ENCODE measurements at places on chromosomes 4 and X. TPM values are rescaled to one million over a fixed set of nuclear protein-coding genes. Genes with fewer than 3 reads are reported as not detected.
A peak's percentile ranks its signal among the peaks of the same experiment; 100 is the strongest.

DNA sequence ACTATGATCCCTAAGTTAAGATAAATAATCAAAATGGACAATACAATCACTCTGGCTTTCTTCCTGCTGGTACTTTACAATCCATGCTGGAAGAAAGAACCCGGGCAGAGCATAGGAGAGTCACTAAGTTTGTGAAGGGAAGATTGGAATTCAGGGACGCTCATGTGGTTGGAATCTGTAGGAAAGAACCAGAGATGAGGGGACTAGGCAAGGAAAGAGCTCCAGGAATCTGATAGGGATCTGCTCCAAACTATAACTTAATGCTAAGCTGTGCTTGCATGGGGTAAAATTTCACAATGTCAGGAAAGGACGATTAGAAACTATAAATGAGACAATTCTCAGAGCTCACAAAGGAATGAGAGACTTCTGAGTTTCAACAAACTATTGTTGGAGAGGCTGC lies 167.5 kb downstream of the ADGRA3 start:
- no peak for DNase-seq

DNA sequence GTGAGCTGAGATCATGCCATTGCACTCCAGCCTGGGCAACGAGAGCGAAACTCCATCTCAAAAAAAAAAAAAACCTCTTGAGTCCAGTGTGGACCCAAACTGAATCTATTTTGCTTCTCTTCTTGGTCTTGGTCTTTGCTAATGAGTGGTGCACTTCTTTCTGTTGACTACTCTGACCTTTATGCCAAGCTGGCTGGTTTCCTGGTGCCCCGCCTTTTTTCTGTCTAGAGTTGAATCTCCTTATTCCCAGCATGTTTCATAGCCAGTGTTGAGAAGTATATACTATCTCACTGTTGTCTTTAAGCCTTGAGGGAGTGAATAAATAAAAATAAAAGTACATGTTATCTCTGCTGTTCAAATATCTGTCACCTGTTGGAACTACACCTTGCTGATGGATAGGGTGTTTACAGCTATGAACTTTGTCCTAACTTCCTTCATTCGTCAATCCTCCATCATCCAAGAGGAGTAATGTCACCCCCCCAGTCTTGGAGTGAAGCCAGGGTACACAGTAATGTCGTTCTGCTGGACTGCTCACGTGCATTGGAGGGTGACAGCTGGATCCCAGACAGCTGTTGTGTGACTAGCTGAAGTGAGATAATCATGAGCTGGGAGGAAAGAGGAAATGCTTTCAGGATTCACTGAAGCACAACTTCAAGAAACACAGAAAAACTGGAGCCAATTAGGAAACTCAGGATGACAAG lies 99.3 kb upstream of the PRKG2 start:
- DNase-seq: no peak

DNA sequence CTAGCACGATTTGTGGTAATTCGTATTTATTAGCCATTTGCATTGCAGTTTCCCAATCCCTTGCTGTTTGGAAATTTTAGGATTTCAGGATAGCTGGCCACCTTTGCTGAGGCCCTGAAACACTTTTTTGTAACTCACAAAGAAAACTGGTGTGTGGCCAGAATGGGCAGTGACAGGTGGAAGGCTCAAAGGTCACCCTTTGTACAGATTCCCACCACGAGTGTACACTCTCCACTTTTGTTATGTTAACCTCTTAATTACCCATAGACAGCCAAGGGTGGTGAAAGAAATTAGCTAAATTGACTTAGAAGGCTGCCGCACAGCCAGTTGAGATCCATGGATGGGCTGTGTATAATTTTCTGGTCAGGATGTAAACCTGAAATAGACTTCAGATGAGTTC lies 109.7 kb upstream of the ARX start:
- no peak for DNase-seq

DNA sequence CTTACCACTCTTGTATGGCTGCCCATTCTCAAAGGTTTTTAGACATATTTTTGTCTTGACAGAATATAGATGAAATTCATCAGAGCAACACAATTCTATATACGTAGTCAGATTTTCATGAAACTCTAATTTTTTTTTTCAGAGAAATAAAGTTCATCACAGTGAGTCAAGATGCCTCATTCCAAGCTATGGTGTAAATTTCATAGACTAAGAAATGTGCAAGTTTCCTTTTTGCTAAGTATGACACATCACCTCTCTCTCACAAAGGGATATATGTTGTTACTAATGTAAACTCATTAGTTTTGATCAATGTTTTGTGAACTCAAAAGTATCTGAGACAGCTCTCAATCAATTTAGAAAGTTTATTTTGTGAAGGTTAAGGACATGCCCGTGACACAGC lies 60.4 kb upstream of the ATXN3L start:
- DNase-seq: no peak

DNA sequence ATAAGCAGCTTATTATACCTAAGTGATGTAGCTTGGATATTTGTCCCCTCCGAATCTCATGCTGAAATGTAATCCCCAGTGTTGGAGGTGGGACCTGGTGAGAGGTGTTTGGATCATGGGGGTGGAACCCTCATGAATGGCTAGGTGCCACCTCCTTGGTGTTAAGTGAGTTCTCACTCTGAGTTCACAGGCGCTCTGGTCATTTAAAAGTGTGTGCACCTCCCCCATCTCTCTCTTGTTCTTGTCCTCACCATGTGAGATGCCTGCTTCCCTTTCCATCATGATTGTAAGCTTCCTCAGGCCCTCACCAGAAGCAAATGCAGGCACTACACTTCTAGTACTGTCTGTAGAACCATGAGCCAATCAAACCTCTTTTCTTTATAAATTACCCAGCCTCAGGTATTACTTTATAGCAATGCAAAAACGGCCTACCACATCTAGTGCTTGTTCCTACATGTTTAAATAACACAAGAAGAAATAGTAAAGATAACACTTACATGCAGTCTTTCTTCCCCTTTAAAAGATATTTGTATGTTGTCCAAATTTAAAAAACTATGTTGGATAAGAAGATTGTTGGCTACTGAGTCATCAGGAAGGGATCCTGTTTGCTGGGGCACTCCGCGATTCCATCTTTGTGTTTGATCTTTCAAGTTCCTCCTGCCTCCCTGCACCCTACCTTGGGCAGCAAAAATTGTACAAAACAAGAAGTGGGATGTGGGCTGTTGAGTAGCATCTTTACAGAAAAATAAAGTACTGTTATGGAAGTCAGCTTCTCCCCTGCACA lies 29.7 kb downstream of the PPP1R2C start:
- DNase-seq: no peak

GRCh38 chrX:38882894-38883626 lies 81.8 kb downstream of the MID1IP1 start:
- DNase-seq: no peak

- DNase-seq: peak; percentile 64
These were observed 26.8 kb downstream of the PRPS1 start for GRCh38 chrX:107654872-107655761.

DNA sequence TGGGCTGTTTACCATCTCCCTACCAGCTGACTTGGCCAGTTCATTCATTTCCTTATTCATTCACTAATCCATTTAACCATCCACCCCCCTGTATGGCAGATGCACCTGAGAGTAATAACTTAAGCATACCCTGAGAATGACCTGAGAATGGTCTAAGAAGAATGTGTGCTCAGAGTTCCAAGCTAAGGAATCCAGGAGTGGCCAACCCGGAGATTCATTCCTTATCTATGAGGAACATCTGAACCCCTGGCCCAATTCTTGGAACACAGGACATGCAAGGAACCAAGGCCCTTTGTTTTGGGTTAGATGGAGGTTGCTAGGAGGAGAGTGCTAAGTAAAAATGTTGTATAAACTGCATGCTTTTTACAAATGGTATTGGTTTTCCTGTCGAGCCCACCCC lies 13.5 kb upstream of the STARD8 start:
- no peak for DNase-seq

- DNase-seq: no peak
These were observed 61.3 kb upstream of the TLR2 start for GRCh38 chr4:153622778-153623240.

- no peak for DNase-seq
These were observed 633.0 kb upstream of the FAM241A start for GRCh38 chr4:111512081-111512783.

DNA sequence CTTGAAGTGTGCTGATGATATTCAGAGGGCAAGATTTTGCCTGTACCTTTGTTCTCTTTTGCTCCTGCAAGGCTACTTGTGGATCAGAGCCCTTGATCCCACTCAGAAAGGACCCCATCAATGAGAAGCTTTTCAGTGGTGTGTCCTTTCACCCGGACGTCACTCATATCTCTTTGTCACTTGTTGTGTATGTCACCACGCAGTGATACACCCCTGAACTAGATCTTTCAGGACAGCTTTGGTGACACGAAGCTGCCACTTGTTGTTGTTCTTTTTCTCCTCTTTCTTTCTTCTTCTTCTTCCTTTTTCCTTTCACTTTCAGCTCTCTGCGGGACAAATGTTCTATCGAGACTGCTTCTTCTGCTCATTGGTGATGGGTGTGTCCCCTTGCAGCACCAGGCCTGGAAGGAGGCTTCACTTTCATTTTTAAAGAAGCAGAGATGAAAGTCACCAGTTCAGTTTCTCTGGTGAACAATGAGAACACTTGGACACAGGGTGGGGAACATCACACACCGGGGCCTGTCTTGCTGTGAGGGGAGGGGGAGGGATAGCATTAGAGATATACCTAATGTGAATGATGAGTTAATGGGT lies 83.6 kb downstream of the NBDY start:
- peak; percentile 72 for DNase-seq

GRCh38 chrX:13938829-13939530 lies 90.7 kb downstream of the GEMIN8 start:
- no peak for DNase-seq

DNA sequence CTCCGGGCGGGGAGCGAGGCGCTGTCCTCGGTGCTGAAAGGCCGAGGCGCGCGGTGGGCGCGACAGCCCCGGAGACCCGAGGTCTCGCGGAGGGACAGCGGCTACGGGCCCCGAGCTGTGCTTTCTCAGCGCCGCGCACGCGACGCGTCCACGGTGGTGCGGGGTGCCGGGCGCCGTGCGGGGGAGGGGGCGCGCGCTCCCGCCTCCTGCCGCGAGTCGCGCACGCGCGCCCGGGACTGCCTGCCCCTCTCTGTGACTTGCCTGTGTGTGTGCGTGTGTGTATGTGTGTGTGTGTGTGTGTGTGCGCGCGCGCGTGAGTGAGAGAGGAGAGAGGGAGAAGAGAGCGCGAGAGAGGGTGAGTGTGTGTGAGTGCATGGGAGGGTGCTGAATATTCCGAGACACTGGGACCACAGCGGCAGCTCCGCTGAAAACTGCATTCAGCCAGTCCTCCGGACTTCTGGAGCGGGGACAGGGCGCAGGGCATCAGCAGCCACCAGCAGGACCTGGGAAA lies at the start of gene GRIA2:
TSS of gene GRIA2 (plus strand) at position 358 of the 511 bp plus-strand sequence. CDS start 315 bp downstream, outside the sequence.
- no peak for DNase-seq

- no peak for DNase-seq
These were observed 305.3 kb downstream of the PRR32 start for GRCh38 chrX:127124871-127125270.

DNA sequence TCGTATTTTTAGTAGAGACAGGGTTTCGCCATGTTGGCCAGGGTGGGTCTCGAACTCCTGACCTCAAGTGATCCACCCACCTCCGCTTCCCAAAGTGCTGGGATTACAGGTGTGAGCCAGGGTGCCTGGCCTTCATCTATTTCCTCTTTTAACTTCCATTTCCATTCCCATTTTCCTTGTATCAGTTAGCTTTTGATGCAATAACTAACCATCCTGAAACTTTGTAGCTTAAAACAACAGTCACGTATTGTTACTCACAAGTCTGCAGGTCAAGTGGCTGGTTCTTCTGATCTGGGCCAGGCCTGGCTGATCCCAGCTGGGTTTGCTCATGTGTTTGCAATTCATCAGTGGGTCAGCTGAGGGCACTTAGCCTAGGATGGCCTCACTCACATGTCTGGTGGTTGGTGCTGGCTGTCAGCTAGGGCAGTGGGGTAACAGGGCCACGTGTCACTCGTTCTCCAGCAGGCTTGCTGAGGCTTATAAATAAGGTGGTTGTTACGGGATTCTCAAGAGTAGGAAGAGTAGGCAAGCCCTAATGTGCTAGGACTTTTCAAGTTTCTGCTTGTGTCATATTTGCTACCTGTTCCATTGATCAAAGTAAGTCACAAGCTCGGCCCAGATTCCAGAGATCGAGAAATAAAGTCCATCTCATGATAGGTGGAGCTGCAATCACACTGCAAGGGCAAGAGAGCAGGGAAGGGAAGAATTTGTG lies 88.2 kb downstream of the SOWAHB start:
- no peak for DNase-seq

DNA sequence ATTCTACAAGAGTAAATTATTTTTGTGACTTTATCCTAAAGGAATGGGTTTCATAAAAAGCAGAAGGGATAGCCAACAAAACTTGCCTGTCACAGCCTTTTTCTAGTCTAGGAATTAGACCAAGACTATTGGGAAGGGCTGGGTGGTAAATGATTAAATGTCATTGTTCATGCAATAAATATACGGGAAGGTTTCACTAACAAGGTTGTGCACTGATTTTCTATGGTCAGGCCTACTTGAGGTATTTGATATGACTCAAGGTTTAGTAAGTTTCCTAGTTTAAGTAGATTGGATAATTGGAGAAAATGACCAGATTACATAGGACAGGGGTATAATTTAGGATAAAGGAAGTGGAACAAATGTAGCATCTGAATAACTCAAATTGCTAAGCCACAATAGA lies 249.1 kb upstream of the BMP3 start:
- DNase-seq: no peak

DNA sequence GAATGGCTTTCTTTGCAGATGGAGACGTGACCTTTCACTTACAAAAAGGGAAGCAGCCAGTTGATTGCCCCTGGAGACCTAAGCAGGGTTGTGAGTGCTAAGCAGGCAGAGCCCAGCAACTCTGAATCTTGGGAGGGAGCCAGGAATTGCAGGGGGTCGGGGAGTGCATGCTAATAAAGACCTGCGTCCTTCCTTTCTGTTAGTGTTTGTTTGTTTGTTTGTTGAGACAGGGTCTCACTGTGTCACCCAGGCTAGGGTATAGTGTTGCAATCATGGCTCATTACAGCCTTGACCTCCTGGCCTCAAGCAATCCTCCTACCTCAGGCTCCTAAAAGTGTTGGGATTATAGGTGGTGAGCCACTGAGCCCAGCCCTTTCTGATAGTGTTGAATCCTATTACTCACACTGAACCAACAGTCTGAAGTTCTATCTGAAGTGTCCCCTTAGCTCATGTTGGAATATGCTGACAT lies 137.4 kb downstream of the CEP135 start:
- DNase-seq: no peak

GRCh38 chr4:156536661-156537060 lies 434.9 kb downstream of the PDGFC start:
- no peak for DNase-seq

- DNase-seq: no peak
These were observed 57.7 kb downstream of the HS6ST2 start for GRCh38 chrX:132900633-132901293.

The TRMT10A gene
- 3.7 TPM for polyA plus RNA-seq

The XKRX gene
- polyA plus RNA-seq: not detected

The USP17L22 gene
- not detected for polyA plus RNA-seq

The SORCS2 gene
- polyA plus RNA-seq: not detected

The C4orf33 gene
- 4.7 TPM for polyA plus RNA-seq

The COL4A6 gene
- polyA plus RNA-seq: not detected

The RPL10 gene
- polyA plus RNA-seq: 4,018 TPM

The DCX gene
- not detected for polyA plus RNA-seq

The HHIP gene
- polyA plus RNA-seq: not detected

The ELF2 gene
- polyA plus RNA-seq: 27.4 TPM

The SOX3 gene
- not detected for polyA plus RNA-seq

The NPNT gene
- not detected for polyA plus RNA-seq

The FGFR3 gene
- not detected for polyA plus RNA-seq

The RPA4 gene
- polyA plus RNA-seq: 0.32 TPM

The MFAP3L gene
- not detected for polyA plus RNA-seq

The PNCK gene
- not detected for polyA plus RNA-seq

The PTTG2 gene
- polyA plus RNA-seq: not detected

All from CD4-positive, alpha-beta memory T cell (primary cell).